Brain (organoid and tissue), 16 donors: ENCODE measurements at places on chromosomes 16 and 17.

DNA sequence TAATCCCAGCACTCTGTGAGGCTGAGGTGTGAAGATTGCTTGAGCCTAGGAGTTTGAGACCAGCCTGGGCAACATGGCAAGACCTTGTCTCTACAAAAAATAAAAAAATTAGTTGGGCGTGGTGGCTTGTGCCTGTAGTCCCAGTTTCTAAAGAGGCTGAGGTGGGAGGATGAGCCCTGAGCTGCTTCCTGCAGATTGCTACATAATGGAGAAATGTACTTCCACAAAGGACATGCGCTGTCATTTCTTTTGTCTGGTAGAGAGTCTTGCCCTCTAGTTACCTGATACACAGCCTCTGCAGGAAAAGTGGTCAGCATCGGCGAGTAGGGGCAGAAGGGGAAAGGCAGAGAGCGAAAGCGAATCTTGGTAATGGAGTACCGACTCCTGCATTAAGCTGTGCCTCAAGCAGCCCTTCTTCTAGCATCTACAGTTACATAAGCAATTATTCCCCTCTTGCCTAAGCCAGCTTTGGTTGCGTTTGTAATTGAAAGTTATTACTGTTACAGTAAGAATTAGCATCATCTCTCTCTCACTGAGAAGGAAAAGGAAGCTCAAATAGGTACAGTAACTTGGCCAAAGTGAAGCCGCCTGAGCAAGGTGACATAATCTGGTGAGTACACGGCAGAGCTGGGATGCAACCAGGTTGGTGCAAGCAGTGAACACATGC, 18.5 kb upstream of the GGA2 start:
- no peak for DNase-seq

DNA sequence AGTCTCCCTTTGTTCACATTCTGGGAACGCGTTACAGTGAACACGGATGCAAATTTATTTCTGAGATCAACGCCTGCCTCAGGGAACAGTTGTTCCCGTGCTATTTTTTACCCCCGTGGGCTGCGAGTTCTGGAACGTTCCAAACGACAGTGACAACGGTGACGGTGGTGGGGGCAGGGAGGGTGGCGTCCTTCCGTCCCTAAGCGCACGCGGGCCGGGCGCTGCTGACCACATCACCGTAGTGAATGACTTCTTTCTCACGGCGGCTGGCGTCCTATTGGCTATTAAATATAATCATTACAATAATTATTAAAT, 45.1 kb upstream of the SSTR5 start:
- DNase-seq: no peak

- no peak for DNase-seq
These were observed 34.9 kb downstream of the UBE2G1 start for GRCh38 chr17:4331614-4332013.

DNA sequence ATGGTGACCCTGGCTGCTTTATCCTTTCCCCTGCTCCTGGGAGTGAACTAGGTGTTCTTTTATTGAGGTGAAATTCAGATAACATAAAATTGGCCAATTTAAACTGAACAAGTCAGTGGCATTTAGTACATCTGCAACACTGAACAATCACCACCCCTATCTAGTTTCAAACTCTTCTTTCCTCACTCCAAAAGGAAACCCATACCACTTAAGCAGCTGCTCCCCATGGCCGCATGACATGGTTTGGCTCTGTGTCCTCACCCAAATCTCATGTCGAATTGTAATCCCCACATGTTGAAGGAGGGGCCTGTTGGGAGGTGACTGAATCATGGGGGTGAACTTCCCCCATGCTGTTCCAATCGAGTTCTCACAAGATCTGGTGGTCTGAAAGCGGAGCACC, 154.1 kb downstream of the STX8 start:
- DNase-seq: no peak

DNA sequence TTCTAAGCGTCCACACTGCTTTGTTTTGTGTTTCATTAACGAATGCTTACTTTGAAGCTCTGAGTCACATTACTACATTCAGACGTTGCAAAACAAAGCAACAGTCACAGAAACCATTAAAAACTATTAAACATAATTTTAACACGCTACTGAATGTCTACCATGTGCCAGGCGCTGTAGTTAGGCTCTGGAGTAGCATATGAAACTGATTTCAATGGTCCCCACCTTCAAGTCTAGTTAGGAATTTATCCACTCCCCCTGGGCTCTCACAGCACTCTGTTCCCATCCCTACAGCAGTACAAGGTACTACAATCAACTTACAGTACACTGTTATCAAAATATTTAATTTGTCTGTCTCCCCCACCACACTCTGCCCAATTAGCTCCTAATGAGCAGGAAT, 631 bp downstream of the UTP6 start:
- no peak for DNase-seq

DNA sequence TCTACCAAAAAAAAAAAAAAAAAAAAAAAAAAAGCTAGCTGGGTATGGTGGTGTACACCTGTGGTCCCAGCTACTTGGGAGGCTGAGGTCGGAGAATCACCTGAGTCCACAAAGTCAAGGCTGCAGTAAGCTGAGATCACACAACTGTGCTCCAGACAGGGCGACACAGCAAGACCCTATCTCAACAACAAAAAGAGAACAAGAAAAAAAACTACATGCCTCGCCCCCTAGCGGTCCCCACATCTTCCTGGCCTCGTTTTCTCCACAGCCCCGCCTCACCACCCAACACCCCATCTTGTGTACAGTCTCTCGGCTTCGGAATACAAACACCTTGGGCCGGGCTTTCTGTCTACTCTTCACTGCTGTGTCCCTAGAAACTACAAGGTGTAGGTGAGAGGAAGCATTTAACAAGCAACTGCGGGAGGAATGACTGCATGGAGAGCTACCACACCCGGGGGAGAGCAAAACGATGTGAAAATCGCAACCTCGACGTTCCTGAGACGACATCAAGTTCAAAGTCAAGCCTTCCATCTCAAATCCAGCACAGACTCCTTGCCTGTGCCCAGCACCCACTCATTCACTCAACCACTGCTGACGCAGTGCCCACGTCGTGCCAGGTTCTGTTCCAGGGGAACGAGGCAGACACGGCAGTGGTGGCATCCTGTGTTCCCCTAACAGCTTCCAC, 9.0 kb downstream of the NTAN1 start:
- no peak for DNase-seq

- DNase-seq: no peak
These were observed 1.4 kb upstream of the CTRB1 start for GRCh38 chr16:75217389-75217851.

GRCh38 chr17:49209061-49209571, 1.3 kb downstream of the GNGT2 start:
- DNase-seq: no peak

DNA sequence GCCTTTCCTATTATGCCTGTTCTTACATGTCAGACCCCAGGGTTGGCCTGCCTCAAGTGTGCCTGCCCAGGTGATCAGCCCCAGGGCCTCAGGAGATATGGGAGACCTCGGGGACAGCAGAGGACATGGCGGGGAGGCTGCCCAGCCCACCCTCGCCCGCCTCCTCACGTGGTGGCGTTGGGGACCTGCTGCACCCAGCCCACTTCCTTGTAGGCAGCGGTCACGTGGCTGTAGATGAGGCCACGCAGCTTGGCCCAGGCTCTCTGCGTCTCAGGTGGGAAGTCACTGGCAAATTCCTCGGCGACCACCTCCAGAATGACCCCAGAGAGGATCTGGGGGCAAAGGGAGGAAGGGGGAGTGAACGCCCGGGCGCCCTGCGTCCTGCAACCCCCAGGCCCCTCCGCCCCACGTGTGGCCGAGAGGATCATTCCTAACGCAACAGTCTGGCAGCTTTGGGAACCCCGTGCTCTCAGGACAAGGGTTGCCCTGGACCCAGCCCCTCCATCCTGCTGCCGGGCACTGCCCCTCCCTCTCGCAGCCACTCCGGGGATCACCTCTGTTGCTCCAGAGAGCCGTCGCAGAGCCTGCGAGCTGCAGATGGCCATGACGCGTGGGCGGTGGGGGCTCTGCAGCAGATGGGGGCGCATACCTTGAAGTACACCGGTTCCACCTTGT, 6.6 kb downstream of the CYGB start:
- no peak for DNase-seq

DNA sequence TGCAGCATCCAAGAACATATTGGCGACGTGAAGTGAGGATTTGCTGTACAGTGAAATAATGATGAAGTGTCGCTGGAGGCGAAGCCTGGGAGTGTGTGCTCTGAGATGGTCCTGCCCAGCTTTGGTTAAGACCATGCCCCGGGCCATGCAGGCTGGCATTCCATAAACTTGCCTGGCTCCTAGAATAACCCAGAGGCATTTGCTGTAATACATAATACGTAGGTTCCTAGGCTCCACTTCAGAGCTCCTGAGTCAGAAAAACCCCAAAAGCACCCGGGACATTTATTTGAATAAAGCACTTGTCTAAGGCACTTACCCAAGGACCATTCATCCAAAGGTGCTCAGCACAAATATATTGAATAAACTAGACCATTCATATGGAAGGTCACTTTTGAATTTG, 279.3 kb downstream of the ABCC12 start:
- DNase-seq: no peak

- no peak for DNase-seq
These were observed 22.2 kb upstream of the RAB11FIP4 start for GRCh38 chr17:31369266-31369665.

DNA sequence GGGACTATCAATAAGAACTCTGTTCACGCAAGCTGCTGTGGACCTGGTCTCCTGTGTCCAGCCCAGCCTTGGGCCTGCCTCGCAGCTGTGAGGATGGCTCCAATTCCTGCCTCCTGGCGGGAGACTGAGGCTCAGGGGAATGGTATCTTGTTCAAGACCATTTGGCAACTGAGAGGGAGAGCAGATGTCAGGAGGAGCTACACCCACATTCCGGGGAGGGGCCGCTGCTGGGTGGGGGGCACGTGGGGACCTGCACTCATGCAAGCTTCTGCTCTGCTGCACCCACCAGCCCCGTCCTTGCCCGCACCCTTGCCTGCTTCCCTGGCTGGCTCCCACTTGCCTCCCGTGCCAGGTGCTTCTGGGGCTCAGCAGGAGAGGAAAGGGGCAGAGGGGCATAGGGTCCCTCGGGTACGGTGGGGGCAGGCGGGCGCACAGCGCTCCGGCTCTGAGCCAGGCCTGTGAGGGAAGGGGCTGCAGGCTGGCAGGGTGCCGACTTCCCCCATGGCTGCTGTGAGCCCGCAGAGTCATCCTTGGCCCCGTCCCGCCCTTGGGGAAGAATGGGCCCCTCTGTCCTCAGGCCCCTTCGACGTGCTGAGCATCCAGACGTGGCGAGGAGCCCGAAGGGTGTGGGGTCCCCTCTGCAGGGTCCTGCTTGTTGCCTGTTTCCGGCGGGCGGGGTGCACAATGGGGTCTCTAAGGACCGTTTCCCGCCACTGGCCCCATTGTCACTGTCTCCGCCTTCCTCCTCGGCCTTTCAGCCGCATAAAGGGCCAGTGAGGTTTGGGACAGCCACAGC, 2.7 kb downstream of the METRN start:
- peak; percentile 88 for DNase-seq

DNA sequence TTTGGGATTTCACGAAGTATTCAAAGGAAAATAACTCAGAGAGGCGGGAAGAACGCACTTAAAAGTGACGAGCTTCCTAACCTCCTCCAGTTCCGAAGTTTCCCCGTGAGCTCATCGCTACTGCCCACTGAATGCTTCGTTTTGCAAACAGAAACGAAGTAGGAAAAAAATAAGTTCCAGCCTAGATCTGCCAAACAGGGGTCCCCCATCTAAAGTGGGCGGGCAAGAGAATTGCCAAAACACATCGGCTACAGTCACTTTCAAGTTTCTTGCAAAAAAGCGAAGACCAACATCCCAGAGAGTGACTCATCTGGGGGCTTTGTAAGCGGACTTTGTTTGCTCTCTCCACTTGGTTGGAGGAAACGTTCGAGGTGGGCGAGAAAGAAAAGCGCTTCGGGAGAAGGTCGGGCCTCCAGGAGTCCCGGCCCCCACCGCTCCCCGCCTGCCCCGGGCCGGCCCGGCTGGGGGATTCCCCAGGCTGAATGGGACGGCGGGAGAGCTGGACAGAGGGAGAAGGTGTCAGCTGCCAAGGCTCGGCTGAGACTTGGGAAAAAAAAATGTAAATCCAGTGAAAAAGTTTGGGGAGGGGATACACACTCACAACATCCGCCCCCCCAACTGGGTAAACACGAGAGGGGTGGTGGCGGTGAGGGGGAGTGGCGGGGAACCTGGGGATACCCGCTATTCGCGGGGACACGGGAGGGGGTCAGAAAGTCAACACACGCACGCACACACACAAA, 1.0 kb downstream of the VEZF1 start:
- DNase-seq: peak; percentile 31

DNA sequence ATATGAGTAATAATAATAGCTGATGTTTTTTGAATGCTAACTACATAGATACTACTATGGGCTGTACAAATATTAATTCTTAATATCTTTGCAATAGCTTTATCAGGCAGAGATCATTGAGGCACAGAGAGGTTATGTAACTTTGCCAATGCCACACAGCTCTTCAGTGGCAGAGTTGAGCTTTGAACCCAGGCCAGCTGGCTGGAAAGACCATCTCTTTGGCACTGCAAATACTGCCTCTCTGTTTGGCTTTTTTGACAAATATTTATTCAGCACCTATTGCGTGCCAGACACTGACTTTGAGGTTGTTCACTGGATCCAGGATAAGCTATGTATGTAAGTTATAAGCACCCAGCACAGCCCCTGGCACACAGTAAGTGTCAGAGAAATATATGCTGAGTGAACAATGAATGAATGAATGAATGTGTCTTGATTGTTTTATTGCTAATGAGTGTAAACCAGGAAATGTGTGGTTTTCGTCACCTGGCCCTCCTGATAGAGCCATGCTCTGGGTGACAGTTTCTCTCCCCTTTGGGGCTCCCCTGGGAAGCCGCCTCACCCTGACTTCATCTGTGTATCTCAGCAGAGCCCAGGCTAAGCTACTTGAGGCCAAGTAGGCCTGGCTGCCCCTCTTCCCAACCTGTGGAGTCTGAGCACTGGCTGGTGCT, 2.5 kb downstream of the AQP8 start:
- DNase-seq: no peak

DNA sequence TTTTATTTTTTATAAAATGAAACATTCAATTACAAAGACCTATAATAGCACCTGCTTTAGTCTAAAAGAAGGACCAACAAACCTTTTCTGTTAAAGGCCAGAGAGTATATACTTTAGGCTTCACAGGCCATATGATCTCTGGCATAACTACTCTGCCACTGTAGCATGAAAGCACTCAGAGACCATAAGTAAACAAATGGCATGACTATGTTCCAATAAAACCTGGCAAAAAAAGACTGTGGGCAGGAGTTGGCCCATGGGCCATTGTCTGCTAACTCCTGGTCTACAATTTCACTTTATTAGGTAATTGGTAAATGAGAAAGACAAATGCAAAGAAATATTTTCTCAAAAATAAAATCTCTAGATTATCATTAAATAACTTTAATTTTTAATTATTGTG, 14.9 kb downstream of the CEP112 start:
- DNase-seq: no peak

GRCh38 chr17:55480631-55481315, 30.5 kb downstream of the SMIM36 start:
- DNase-seq: no peak
